Activated T-helper 9 cell treated with anti-CD3 and anti-CD28 coated beads, Interleukin-2, amount 50 U/mL, for 16 hours (primary cell): ENCODE measurements at places on chromosomes 2 and 18.

DNA sequence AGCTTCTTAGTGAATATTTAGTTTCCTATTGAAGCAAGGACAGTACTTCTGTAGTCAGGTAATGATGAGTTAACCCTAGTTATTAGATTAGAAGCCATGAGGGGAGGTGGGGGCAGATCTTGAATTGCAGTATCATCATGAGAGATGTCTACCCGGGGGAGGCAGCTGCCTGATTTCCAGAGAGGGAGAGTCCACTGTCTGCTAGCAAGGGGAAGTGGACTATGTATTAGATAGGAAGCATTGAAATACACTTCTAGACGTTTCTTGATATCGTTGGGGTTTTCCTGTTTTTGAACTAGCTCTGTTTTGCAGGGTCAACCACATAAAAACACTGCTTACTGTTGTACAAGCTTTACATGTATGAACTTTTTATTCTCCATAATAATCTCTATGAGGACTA lies 38.8 kb downstream of the APLF start:
- no peak for DNase-seq

DNA sequence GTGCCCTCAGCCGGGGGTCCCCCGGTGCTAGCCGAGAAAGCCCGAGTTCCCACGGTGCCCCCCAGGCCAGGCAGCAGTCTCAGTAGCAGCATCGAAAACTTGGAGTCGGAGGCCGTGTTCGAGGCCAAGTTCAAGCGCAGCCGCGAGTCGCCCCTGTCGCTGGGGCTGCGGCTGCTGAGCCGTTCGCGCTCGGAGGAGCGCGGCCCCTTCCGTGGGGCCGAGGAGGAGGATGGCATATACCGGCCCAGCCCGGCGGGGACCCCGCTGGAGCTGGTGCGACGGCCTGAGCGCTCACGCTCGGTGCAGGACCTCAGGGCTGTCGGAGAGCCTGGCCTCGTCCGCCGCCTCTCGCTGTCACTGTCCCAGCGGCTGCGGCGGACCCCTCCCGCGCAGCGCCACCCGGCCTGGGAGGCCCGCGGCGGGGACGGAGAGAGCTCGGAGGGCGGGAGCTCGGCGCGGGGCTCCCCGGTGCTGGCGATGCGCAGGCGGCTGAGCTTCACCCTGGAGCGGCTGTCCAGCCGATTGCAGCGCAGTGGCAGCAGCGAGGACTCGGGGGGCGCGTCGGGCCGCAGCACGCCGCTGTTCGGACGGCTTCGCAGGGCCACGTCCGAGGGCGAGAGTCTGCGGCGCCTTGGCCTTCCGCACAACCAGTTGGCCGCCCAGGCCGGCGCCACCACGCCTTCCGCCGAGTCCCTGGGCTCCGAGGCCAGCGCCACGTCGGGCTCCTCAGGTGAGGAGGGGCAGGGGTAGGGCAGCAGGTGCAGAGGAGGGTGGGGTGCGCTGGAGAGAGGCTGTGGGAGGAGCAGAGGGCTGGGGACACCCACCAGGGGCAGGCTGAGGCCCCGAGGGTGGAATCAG lies 14.1 kb upstream of the GMPPA start:
- DNase-seq = no peak

DNA sequence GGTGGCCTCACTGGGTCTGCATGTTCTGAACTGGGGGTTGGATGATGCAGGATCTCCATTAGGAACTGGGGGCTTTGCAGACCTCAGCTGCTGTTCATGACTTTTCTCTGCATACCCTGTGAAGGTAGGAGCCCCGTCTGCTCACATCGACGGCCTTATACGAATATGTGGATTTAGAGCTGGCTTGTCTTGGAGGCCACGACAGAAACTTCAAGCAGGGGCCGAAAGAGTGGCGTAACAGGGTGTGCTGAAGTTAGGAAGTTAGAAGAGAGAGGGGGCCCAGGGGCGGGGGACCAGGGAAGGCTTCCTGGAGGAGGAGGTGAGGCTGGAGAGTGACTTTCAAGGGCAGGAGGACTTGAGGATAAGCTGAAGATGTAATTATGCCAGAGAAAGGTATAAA lies 144.9 kb downstream of the TSN start:
- DNase-seq = no peak

GRCh38 chr2:44778671-44779476 lies 162.6 kb upstream of the SIX3 start:
- DNase-seq = no peak

DNA sequence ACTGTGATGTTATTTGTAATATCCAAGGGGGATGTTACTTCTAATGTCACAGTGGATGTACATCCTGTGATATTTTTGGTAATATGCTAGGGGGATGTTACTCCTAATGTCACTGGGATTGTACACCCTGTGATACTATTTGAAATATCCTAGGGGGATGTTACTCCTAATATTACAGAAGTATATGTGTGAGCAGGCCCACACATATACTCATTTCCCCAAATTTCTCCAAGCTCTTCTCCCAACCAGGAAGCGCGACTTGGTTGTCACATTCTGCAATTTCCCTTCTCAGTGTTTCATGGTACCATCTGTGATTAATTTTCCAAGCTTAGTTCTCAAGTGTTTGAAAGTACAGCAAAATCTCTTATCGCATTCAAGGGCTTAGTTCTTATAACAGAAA lies 29.5 kb upstream of the CHN1 start:
- DNase-seq = no peak

GRCh38 chr2:214382229-214382628 lies 28.6 kb upstream of the VWC2L start:
- DNase-seq = no peak

DNA sequence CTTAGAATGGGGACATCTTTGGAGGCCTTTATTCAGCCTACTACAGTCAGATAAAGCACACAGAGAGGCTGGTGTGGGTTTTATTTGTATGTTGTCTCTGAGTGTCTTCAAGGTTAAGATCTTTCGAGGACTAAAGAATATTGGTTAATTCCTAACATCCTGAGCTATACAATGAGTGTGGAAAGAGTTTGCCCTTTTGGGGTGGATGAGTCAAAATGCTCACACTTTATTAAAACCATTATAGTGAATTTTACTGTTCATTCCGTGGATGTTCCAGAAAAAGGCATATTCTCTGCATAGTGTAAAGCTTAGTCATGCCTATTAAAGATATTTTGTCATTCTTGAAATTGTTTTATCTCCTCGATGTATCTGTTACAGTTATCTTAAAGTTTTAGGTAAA lies 29.1 kb upstream of the SLC38A11 start:
- DNase-seq = no peak

DNA sequence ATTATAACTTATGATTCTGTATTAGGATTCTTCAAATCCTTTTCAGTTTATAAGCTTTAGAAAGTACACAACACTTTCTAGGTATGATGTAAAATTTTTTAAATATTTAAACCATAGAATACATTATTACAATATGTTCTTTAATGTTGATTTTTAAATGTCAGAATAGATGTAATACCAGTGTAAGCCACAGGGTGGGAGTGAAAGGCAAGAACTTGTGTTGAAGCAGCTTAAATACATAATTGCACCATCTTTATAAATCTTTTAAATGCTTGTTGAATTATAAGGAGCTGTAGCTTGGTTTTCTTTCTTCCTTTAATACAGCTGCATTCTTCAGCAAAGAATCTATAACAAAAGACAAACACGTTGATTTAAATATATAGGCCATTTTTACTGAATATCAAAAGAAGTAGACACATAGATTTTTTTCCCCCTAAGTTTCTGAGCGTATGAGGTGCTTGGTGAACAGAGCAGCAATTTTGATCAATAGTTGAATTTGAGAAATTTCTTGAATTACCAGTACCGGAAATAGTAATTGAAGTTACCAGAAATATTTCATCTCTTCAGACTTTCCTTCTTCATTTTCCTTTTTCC lies 63.0 kb downstream of the TANK start:
- DNase-seq = no peak

DNA sequence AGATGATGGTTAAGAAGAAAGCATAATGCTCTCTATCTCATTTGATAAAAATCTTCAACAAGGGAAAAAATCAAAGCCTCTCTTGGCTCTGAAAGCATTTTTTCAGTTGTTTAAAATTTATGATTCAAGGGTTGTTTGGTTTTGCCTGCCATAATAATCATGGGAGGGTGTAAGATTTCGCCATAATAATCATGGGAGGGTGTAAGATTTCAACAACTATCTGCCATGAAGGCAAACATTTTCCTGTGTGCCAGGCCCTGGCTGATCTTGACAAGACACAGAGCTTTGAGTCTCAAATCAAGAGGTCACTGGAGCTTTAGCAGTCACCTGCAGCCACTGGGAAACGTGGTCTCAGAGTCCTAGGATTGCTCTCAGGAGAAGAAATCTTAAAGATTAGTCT lies 175.1 kb upstream of the PIEZO2 start:
- no peak for DNase-seq

DNA sequence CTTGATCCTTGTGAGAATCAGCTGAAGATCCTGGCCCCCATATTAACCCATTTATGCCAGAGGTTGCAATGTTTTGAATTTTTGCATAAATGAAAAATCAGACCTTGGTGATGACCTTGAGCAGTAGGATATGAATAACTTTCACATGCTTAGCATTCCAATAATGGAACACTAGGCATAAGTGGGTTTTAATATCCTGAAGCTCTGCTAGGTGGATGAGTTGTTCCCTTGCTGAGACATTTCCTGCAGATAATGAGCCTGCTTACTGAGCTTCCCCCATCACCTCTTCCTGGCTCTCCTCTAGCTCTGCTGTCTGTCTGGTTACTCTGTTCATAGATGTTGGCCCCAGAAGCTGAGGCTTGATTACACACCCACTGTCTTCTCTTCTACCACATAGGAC lies 25.5 kb upstream of the SEC11C start:
- DNase-seq = no peak

DNA sequence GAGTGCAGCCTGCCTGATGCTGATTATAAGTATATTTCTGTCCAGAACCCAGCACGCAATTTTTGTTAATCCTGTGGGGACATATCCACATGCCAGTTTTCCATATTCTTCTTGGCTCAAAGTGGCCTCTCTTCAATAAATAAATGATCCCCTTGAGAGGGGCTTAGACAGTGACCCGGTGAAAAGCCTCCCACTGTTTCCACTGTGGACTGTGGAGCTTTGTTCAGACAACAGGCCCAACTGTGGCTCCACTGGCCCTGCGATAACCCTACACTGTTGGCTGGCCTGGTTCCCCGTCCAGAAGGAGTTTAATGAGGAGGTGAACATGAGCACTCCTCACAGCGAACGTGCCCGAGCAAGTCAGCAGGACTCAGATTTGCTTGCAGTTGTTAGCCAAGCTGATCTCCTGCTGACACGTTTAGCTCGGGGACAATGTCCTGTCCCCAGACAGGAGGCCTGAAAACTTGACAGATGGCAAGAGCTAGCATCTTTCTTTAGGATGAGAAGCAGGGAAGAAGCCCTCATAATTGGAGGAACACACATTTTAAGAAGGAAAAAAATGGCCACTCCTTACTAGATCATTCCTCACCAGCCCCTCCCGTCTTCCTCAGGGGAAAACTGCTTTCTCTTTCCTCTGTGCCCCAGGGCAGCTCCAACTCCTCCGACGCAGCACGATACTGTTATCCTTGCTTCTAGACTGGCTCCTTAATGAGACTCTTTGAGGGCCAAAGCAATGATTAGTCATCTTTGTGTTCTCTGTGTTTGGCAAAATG lies 20.0 kb upstream of the MTCL1 start:
- no peak for DNase-seq

DNA sequence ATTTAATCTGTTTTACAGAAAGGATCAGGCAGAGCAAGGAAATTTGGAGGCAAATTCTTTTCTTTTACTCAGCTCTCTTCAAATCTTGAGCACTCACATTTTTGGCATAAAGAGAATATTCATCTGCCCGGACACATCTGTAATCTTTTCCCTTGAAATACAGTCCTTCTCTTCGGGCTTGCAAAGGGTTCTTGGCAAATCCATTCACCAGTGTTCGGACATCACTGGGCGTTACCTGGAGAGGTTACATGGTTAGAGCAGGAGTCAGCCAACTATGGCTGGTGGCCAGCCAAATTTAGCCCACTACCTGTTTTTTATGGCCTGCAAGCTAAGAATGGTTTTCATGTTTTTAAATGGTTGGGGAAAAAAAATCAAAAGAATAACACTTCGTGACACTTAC lies 2.1 kb downstream of the PFN4 start:
- DNase-seq = no peak

- no peak for DNase-seq
Observed at GRCh38 chr2:191155608-191156071, 4.8 kb upstream of the STAT4 start.

- no peak for DNase-seq
Observed at GRCh38 chr18:29084120-29084519, 907.2 kb upstream of the CDH2 start.
